ENCODE measurements at places on chromosomes 6 and 20. TPM values are rescaled to one million over a fixed set of nuclear protein-coding genes. Genes with fewer than 3 reads are reported as not detected.
A peak's percentile ranks its signal among the peaks of the same experiment; 100 is the strongest.

NKAIN2 gene
- not detected for total RNA-seq

ILRUN gene
- total RNA-seq, result 71.0 TPM

DNA sequence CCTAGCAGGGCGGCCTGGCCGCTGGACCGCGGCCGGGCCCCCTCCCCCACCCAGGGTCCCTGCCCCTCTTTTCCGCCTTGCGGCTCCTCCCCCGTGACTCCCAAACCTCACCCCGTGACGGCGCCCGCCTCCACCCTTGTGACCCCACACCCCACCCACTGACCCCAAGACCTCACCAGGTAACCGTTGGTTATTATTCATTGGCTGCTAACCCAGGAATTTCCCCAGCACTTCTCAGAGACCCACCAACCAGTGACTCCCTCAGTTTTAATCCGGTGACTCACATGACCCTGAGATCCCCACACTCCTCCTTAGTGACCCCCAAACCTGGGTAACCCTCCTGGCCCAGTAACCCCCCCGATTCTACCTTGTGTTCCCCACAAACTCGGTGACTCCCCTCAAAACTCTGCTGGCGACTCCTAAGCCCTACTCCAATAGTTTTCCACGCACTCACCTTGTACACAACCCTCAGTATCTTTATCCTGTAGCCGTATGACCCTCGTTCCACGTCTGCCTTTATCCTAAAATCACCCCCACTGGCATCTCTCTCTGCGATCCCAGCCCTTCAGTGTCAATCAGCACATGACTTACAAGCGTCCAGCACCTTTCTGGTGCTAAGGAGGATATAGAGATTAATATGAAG is 534 bp downstream of the ZNF76 start:
- no peaks in the 10 kb centered on the region for H3K27me3 ChIP-seq
- peaks cover 6% of the 10 kb centered on the region for H3K36me3 ChIP-seq
- H3K4me3 ChIP-seq, result peak overlapping the region; percentile 97
- peaks cover 58% of the 10 kb centered on the region for H3K4me1 ChIP-seq

DNA sequence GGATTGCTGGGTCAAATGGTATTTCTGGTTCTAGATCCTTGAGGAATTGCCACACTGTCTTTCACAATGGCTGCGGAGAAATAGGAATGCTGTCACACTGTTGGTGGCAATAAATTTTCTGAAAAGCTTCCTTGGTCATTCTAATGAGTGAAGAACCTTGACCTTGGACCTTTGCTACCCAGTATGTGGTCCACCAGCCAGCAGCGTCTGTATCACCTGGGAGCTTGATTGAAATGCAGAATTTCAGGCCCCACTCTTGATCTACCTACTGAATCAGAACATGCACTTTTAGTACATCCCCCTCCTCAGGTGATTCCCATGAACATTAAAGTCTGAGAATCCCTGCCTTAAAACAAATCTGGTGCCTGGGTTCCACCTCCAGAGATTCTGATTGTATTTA is 27.5 kb upstream of the GLP1R start:
- no peaks in the 10 kb centered on the region for H3K4me1 ChIP-seq
- H3K36me3 ChIP-seq, result no peaks in the 10 kb centered on the region
- H3K4me3 ChIP-seq, result no peak overlapping the region

GRCh38 chr6:131331873-131332781 is 196.9 kb downstream of the AKAP7 start:
- H3K4me1 ChIP-seq, result no peaks in the 10 kb centered on the region
- H3K4me3 ChIP-seq, result no peak overlapping the region
- H3K27ac ChIP-seq, result no peak overlapping the region

GRCh38 chr6:148563066-148563465 is 183.8 kb upstream of the UST start:
- no peak overlapping the region for H3K27ac ChIP-seq
- no peak for DNase-seq
- peaks cover 20% of the 10 kb centered on the region for H3K4me1 ChIP-seq
- H3K27me3 ChIP-seq, result peaks cover 4% of the 10 kb centered on the region
- H3K4me3 ChIP-seq, result no peak overlapping the region

GRCh38 chr20:36587388-36588070 is 14.1 kb downstream of the TGIF2 start:
- no peak for DNase-seq
- H3K27ac ChIP-seq, result peak overlapping the region; percentile 74
- H3K27me3 ChIP-seq, result no peaks in the 10 kb centered on the region
- no peak overlapping the region for H3K4me3 ChIP-seq

- no peaks in the 10 kb centered on the region for H3K36me3 ChIP-seq
- no peak overlapping the region for H3K27ac ChIP-seq
- no peak for DNase-seq
- H3K4me3 ChIP-seq, result no peak overlapping the region
- H3K27me3 ChIP-seq, result peaks cover 12% of the 10 kb centered on the region
- no peaks in the 10 kb centered on the region for H3K4me1 ChIP-seq
Observed at GRCh38 chr20:20272686-20273085, 95.2 kb upstream of the INSM1 start.

- peaks cover 21% of the 10 kb centered on the region for H3K4me1 ChIP-seq
- no peaks in the 10 kb centered on the region for H3K27me3 ChIP-seq
- H3K27ac ChIP-seq, result no peak overlapping the region
- H3K4me3 ChIP-seq, result no peak overlapping the region
- H3K36me3 ChIP-seq, result peaks cover 9% of the 10 kb centered on the region
- DNase-seq, result no peak
Observed at GRCh38 chr6:41050536-41050935, 2.5 kb upstream of the APOBEC2 start.

DNA sequence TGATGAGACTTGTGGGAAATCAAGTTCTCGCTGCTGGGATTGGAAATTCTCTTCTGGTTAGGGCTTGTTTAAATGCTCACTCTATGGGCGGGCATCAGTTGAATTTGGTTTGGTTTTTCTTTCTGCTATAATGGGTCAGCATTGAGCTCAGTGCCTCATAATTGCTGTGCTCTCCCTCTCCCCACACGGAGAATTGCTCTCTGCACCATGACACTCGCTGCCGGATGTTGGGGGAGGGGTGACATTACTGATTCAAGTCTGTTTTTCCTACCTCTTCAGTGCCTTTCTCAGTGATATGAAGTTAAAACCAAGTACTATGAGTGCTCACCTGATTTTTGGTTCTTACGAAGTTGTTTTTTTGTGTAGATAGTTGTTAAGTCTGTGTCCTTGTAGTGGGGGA is 599.6 kb downstream of the EPM2A start:
- H3K36me3 ChIP-seq, result no peaks in the 10 kb centered on the region
- DNase-seq, result no peak
- peaks cover 1% of the 10 kb centered on the region for H3K27me3 ChIP-seq
- H3K27ac ChIP-seq, result no peak overlapping the region

DNA sequence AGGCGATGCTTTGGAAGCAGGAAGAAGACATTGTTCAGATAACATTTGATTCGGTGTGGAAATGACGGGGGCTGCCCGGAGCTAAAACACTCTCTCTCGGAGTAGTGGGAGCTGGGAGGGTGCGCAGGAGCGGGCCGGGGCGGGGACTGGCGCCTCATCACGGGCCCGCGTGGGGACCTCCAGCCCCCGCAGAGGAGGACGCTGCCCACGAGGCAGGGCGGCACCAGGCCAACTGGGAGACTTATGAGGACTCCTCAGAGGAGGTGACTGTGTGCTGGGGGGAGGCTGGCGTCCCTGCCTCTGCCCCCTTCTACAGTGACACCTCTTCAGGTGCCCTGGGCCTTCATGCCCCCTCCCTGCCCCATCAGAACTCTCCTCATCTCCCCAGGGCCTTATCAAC is 15.2 kb downstream of the DDO start:
- H3K27me3 ChIP-seq, result peaks cover 2% of the 10 kb centered on the region
- H3K27ac ChIP-seq, result no peak overlapping the region
- H3K4me3 ChIP-seq, result no peak overlapping the region

DNA sequence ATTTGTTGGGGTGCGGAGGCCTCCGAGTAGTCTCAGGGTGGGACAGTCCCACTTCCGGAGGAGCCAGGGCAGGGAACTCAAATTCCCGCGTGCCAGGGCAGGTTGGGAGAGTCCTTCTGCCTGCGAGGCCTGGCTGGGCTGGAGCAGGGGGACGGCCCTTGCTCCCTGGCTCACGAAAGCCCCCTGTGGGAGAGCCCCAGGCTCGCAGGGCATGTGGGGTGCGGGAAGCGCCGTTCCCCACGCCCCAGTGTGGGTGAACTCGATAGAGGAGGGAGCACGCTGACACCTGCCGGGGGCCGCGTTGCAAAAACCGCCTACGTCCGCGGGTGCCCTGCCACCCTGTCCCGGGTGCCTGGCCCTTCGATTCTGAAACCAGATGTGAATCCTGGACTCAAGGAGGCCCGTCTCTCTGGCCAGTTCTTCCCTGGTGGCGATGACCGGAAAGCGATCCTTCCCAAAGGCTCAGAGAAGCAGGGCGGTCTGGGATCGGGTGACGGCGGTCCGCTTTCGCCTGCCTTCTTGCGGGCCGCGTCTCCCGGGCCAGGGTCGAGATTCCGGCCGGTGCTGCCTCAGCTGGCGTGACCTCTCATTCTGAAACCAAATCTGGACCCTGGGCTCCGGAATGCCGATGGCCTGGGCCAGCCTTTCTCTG is 1846.5 kb upstream of the DEFB115 start:
- H3K27me3 ChIP-seq, result no peaks in the 10 kb centered on the region
- H3K27ac ChIP-seq, result no peak overlapping the region
- no peak overlapping the region for H3K4me3 ChIP-seq
- no peaks in the 10 kb centered on the region for H3K36me3 ChIP-seq
- no peaks in the 10 kb centered on the region for H3K4me1 ChIP-seq

- no peaks in the 10 kb centered on the region for H3K36me3 ChIP-seq
- H3K27me3 ChIP-seq, result no peaks in the 10 kb centered on the region
- DNase-seq, result no peak
- H3K27ac ChIP-seq, result no peak overlapping the region
- H3K4me3 ChIP-seq, result no peak overlapping the region
- H3K4me1 ChIP-seq, result no peaks in the 10 kb centered on the region
Observed at GRCh38 chr6:23454080-23454976, 671.7 kb upstream of the NRSN1 start.

DNA sequence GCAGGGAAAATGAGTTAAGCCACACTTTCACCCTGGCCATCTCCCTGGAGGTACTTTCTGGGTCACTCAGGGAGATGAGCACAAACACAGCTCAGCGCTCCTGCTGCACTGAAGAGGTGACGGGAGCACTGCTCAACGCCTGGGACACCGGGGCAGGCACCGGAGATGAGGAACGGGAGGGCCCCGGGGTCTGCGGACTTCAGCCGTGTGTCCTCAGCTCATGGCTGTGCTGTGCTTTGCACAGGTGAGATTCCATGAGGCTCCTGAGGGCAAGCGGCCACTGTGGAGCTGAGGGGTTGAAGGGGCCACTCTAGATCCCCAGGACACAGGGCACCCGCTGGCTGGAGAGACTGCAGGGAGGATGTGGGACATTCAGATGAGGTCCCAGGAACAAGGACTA is 234.2 kb upstream of the EXOC2 start:
- H3K27me3 ChIP-seq, result peaks cover 15% of the 10 kb centered on the region
- DNase-seq, result no peak
- no peaks in the 10 kb centered on the region for H3K36me3 ChIP-seq
- H3K4me1 ChIP-seq, result no peaks in the 10 kb centered on the region

Data from activated B cell treated with CpG ODN at 0.5 μM for 24 hours (primary cell).